DMS153 (cell line): ENCODE measurements at places on chromosomes 16 and 17.
A peak's percentile ranks its signal among the peaks of the same experiment; 100 is the strongest.

DNA sequence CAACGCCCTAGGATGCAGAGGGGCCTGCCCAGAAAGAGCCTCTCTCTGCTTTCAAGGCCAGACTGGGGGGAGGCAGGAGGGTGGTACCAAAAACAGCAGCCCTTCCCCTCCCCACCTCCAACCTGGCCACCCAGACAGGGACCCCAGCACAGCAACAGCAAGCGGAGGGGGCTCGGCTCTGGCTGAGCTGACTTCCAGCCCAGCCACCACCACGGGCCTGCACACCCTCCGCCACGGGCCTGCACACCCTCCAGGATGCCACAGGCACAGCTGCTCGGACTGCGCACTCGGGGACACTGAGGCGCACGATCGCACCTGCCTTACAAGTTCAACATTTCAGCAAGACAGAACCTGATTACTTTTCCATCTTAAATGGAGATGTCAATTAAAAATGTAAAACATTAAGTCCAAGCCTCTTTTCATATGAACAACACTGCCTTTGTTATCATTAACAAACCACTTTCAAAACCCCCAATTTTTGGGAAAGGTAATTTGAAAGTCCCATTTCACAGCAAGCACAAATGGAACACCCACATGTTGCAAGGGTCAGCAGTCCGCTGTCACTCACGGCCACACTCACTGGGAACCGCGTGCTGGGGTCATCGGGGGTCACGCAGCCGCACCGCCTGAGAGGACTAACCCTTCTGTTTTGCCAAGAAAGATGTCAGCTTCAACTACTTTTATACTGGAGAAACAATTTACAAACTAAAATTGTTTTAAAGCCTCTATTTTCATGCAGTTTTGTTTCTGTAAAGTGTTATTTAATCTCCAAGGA is 76.4 kb downstream of the ANKRD11 start:
- DNase-seq, result no peak

- peak; percentile 14 for DNase-seq
Observed at GRCh38 chr17:37490022-37490587, 414 bp downstream of the DUSP14 start.

GRCh38 chr17:38703742-38704605 is 1.1 kb upstream of the MLLT6 start:
- DNase-seq, result peak; percentile 96

- DNase-seq, result no peak
Observed at GRCh38 chr16:49093939-49094338, 187.7 kb downstream of the CBLN1 start.
